ENCODE measurements at places on chromosomes 6 and 20. TPM values are rescaled to one million over a fixed set of nuclear protein-coding genes. Genes with fewer than 3 reads are reported as not detected.
A peak's percentile ranks its signal among the peaks of the same experiment; 100 is the strongest.

DNA sequence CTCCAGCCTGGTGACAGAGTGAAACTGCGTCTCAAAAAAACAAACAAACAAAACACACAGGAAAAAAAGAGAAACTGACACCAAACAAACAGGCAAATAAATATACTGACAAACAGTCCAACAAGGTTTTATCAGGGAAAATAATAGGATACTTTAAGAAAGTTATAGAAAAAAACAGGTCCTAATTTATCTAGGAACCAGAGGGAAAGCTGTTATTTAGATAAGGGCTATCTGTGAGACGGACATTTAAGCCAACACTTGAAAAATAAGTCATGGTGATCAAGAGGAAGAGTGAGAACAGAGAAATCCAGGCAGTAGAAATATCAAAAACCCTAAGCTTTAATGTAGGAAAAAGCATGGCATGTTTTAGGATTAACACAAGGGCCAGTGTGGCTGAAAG, 68.9 kb downstream of the FAM217A start:
- H3K27ac ChIP-seq, result no peak overlapping the region
- peaks cover 14% of the 10 kb centered on the region for H3K36me3 ChIP-seq
- no peak overlapping the region for H3K4me3 ChIP-seq
- H3K4me1 ChIP-seq, result no peaks in the 10 kb centered on the region

GRCh38 chr6:29943053-29943966, 978 bp downstream of the HLA-A start:
- H3K36me3 ChIP-seq, result peaks cover 40% of the 10 kb centered on the region
- H3K27ac ChIP-seq, result peak overlapping the region; percentile 95
- H3K27me3 ChIP-seq, result no peaks in the 10 kb centered on the region

- H3K4me1 ChIP-seq, result no peaks in the 10 kb centered on the region
- no peak for DNase-seq
- H3K27ac ChIP-seq, result no peak overlapping the region
These were observed 24.0 kb downstream of the CD40 start for GRCh38 chr20:46142124-46142523.

RPS6KA2 gene
- total RNA-seq, result 16.2 TPM

FABP7 gene
- total RNA-seq, result not detected

DNA sequence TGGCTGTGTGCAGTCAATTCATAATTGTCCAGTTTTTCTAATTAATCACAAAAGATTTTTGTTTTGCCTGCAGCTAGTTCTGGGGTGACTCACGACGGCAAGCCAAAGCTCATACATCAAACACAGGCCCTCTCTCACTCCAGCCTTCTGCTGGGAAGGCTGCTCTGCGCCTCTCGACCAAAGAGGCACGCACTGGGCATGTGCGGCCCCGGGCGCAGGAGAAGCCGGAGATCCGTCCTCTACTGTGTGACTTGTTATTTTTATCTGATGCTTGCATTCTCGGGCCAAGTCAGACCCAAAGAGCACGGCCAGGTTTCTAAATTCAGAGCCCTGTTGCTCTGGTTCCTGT, 98.5 kb downstream of the TFAP2A start:
- peak; percentile 89 for DNase-seq
- H3K36me3 ChIP-seq, result no peaks in the 10 kb centered on the region
- H3K4me1 ChIP-seq, result peaks cover 29% of the 10 kb centered on the region
- H3K27me3 ChIP-seq, result no peaks in the 10 kb centered on the region
- H3K4me3 ChIP-seq, result no peak overlapping the region
- peak overlapping the region; percentile 77 for H3K27ac ChIP-seq

OR2J3 gene
- not detected for total RNA-seq

DNA sequence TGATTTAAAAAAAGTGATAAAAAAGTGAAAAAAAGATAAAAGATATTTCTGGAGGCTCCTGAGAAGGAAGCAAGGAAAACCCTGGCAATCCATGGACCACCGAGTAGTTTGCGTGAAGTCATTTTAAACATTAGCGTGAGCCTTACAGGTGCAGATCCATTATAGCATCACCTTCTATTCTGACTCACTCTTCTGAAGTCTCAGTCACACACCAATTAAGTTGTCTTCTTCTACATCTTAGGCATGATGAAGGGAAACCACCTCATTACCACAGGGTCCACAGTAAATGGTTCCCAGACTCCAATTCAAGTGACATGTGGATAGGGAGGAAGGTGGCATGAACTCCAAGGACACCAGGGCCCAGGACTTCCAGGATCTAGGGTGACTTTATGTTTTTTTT, 99.1 kb downstream of the GJA10 start:
- no peaks in the 10 kb centered on the region for H3K27me3 ChIP-seq
- no peak for DNase-seq
- no peak overlapping the region for H3K4me3 ChIP-seq
- H3K36me3 ChIP-seq, result no peaks in the 10 kb centered on the region
- peaks cover 48% of the 10 kb centered on the region for H3K4me1 ChIP-seq
- H3K27ac ChIP-seq, result no peak overlapping the region

PTCRA gene
- not detected for total RNA-seq
